Stimulated activated CD4-positive, alpha-beta T cell treated with anti-CD3 and anti-CD28 coated beads, Interleukin-1b, Interleukin-23, amount 100 ng/mL, for 1 hour (primary cell): ENCODE measurements at places on chromosomes 2 and 18.

DNA sequence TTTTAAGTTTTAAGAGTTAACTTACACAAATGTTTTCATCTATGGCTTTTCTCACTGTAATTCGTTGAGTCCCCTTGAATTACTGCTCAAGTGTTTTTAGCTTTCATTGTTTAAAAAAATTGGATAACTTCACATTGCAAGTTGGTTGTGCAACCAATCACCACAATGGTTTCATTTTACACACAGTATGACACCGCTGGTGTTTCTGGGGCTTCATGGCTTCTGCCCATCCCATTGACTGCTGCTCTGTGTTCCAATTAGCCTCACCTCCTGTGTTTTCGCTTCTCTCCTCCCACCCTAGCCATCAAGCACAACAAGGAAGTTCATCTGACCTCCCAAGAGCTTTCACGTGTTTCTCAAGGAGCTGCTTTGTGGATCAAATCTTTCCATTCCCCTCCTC lies 199.1 kb upstream of the CHAC2 start:
- DNase-seq: no peak

- no peak for DNase-seq
Measured at GRCh38 chr18:48996901-48997463, 46.2 kb upstream of the SMAD7 start.

DNA sequence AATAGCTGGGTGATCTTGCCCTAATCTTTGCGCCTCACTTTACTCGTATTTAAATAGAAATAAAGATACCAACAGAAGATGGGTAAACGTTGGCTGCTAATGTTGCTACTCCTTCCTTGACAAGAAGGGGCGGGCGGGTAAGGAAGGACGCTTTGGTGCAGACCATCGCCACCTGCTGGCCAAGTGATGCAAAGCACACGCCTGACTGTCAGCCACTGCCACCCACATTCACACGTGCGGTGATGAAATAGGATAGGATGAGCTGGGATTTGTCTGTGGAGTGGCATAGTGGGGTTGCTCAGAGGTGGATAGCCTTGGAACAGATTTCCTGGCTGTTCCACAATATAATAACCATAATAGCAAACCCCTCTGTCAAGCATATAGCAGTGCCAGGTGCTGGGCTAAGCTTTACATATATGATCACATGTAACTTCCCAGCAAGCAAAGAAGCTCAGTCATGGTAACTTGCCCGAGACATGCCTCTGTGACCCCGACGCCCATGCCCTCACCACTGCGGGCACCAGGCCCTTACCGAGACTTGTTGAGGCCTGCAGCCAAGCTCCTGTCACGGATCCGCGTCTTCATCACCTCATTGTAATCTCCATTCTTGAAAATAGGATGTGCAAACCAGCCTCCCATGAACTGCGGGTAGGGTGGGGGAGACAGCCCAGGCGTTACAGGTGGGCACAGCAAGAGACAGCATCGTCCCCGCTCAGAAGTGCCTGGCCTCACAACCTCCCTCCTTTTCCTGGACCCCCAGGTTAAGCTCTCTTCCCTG lies 39.3 kb downstream of the LCT start:
- DNase-seq: peak; percentile 55

DNA sequence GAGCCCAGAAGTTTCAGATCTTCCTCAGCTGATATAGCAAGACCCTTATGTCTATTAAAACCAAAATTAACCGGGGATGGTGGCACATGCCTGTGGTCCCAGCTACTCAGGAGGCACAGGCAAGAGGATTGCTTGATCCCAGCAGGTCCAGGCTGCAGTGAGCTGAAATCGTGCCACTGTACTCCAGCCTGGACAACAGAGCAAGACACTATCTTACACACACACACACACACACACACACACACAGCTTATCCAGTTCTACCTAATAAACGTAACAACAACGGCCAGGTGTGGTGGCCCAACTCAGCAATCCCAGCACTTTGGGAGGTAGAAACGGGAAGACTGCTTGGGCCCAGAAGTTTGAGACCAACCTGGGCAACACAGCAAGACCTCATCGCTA lies 7.5 kb downstream of the LPIN2 start:
- no peak for DNase-seq

DNA sequence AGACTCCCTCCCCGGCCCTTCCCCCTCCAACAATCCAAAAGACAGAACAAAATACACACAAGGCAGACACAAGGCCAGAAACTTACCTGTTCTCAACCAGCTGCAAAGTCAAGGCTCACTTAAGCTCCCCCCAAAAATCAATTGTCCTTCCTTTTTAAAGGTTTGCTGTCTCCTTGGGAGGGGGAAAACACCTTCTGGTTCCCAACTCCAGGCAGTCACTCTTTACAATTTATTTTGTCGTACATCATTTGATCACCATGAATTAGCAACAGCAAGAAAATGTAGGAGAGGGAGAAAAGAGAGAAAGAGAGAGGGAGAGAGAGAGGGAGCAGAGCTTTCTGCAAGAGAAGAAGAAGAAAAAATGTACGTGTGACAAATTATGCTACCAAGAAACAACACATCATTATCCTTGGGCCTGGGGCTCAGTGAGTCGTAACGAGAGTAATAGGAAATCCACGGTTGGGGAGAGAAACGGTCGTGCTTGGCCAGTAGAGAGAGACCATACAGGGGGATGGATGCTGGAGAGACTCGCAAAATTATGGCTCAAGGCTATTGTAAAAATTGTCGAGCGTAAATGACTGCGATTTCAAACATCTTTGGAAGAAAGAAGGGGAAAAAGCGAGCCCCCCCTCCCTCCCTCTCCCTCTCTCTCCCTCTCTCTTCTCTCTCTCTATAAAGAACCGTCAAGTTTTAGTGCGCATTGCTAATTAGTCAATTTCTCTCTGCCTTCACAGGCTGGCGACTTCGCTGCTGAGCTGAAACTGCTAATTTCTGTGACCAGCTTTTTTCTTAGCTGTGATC lies at the start of gene KLHL14:
TSS of gene KLHL14 (minus strand) at position 443 of the 801 bp plus-strand sequence. CDS start 2,432 bp downstream, outside the sequence.
- DNase-seq: no peak

- no peak for DNase-seq
Measured at GRCh38 chr18:70423120-70423519, 134.3 kb downstream of the SOCS6 start.

DNA sequence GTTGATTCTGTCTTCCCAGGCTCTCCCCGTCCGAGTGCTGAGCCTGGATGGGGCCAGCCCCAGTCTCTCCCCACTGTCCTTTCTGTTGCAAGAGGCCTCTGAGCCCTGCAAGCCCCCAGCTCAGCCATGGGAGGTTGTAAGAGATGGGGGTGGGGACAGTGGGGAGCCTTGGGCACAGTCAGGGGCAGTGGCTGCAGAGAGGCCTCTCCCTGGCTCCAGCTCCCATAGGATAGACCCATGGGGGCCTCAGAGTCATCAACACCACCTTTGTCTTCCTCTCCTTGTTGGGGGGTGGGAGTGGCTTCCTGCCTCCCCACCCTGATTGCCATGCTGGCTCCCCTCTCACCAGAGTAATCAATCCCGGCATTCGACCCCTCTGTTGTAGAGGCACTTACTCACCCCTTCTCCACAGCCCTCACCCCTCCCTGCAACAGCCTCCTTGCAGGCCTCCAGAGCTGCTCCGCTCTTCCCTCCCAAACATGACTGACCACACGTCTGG lies 37.5 kb upstream of the NPAS2 start:
- DNase-seq: no peak

DNA sequence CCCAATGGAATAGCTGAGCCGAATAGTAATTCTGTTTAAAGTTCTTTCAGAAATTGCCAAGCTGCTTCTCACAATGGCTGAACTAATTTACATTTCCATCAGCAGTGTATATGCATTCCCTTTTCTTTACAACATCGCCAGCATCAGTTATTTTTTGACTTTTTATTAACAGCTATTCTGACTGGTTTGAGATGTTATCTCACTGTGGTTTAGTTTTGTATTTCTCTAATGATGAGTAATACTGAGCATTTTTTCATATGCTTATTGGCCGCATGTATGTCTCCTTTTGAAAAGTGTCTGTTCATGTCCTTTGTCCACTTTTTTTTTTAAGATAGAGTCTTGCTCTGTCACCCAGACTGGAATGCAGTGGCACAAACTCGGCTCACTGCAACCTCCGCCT lies 100.7 kb downstream of the C2orf74 start:
- DNase-seq: no peak

- DNase-seq: no peak
Measured at GRCh38 chr2:241860184-241861078, 1.7 kb upstream of the PDCD1 start.

DNA sequence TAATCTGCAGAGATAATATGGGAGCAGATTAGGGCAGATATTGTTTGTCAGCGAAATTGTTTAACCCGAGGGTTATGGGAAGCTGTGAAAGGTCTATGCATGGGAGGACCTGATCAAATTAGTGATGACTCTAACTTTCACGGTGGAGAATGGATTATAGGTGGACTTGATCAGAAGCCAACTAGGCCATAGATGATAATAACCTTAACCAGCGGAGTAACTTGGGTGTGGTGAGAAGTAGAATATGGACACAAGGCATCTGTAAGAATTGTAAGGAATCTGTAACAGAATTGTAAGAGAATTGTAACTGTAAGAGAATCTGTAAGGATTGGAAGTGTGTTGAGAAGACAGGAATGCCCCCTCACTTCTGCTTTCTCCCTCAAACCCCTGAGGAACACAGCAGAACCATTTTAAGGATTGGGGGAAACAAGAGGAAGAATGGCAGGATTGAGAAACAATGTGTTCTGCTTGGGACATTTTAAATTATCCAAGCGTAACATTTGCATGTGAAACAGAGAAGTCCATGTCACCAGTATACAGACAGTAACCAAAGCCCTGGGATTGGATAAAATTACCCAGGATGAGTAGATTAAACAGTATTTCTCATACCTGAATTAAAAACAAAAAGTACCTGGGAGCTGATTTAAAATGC lies 14.9 kb upstream of the SLC39A10 start:
- DNase-seq: no peak

- no peak for DNase-seq
Measured at GRCh38 chr2:127174136-127174535, 46.0 kb downstream of the CYP27C1 start.

- no peak for DNase-seq
Measured at GRCh38 chr18:9364242-9364641, 29.7 kb downstream of the TWSG1 start.

DNA sequence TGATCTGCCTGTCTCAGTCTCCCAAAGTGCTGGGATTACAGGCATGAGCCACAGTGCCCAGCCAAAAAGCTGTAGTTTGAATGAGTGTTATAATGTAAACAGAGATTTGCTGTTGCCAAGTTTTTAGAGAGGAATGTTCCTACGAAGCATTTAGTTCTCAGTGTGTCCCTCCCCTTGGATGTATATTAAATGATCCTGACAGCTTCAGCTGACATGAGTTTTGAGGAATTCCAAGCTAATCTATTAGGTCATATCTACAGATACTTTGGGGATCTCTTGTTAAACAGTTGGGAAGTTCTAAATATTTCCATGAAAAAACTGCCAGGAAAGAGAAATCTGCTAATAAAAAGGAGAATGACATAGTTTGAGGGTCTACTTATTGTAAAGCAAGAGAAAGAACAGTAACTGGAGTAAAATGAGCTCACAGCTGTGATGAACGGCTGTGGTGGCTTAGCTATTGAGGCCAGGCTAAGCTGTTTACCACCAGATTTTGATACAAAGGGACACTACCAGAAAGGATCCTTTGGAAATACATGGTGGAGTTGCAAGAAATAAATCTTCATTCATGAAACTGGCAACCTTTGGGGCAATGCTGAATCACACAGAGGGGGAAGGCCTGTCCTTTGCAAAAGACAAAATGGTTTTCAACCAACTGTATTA lies 2.6 kb upstream of the STON1 start:
- no peak for DNase-seq

GRCh38 chr2:23135481-23136100 lies 249.4 kb upstream of the KLHL29 start:
- no peak for DNase-seq

- DNase-seq: no peak
Measured at GRCh38 chr18:22417496-22418188, at the start of gene CTAGE1. Gene CTAGE1, minus strand, starts transcription at chr18:22417915. Its CDS starts 104 bp downstream, at chr18:22417811.

GRCh38 chr2:10048501-10049171 lies 5.3 kb downstream of the KLF11 start:
- no peak for DNase-seq

- DNase-seq: no peak
Measured at GRCh38 chr2:109260116-109260855, 131.3 kb downstream of the SH3RF3 start.

- DNase-seq: no peak
Measured at GRCh38 chr18:8052237-8052701, 485.2 kb downstream of the PTPRM start.

GRCh38 chr2:177519534-177520115 lies 127.1 kb downstream of the AGPS start:
- no peak for DNase-seq

- no peak for DNase-seq
Measured at GRCh38 chr2:147500229-147500628, 344.6 kb upstream of the ACVR2A start.

DNA sequence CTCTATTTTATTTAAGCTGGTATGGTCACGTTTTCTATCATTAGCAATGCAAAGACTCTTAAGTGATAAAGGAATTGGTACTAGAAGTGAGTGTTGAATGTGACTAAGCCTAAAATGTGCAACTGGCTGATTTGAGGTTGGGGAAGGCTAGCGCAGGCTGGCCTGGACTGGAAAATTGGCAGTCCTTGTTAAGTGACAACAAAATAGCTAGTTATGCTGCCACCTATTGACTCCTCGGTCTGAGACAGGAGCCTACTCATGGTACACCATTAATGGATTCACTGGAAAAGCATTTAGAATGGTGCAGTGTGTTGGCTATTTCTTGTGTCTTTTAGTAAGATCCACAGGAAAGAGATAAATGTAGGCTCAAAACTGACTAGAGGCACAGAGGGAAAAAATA lies 5.7 kb upstream of the WIPF1 start:
- DNase-seq: no peak

- no peak for DNase-seq
Measured at GRCh38 chr2:100309973-100310719, 12.2 kb downstream of the LONRF2 start.

DNA sequence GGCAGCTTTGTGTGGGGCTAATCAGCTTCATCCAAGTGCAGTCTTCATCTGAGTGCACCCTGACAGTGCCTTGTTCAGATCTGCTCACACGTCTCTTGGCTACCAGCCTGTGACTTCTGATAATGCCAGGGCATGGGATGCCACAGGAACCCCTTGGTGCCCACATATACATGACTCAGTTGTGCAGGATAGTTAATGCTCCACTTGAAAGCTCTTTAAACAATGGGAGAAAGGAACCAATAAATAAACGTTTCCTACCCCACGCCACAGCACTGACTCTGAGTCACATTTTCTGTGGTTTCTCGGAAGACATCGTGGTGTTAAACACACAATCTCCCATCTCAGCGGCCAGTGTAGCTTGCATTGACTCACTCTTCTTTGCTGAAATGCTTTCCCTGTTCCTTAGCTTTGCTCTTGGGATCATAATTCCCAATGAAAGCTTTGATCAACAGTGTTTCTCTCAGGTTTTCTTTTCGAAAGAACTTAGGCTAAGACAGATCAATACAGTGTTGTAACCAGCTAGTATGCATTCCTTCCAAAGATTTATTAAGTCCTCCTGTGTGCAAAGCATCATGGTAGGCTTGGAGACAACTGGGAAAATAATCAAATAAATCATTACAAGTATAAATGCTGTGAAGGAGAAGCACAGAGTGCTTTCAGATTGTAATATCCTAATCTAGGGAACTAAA lies 142.0 kb downstream of the COPS8 start:
- no peak for DNase-seq
